Activated T-cell treated with anti-CD3 and anti-CD28 coated beads for 24 hours (primary cell): ENCODE measurements at places on chromosomes 3 and 15.

GRCh38 chr15:77521206-77521605 lies 100.5 kb downstream of the HMG20A start:
- DNase-seq: no peak

- no peak for DNase-seq
Observed at GRCh38 chr15:89457086-89457485, 39.3 kb downstream of the RHCG start.

DNA sequence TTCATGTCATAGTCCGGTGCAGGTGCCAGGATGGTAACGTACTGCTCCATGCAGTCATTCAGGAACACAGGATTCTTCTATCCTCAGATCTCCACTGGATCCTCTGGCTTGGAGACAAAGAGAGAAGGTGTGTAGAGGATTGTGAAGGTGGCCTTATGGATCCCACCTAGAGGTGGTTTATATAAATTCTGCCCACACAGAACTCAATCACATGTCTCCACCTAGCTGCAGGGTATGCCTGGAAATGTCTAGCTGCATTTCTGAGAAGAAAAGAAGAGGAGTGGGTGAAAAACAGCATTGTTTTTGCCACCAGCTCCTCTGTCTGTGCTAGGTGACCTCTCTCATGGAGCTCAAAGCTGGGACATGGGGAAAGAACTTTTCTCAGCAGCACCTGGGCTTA lies 478.7 kb downstream of the PDCD6IP start:
- DNase-seq: no peak

- DNase-seq: no peak
Observed at GRCh38 chr15:39852250-39852649, 67.8 kb downstream of the GPR176 start.

GRCh38 chr3:197203714-197204146 lies 94.7 kb downstream of the DLG1 start:
- no peak for DNase-seq

GRCh38 chr3:139630542-139630941 lies 47.2 kb downstream of the NMNAT3 start:
- no peak for DNase-seq

- DNase-seq: no peak
Observed at GRCh38 chr15:65146438-65146837, 12.8 kb upstream of the PDCD7 start.

DNA sequence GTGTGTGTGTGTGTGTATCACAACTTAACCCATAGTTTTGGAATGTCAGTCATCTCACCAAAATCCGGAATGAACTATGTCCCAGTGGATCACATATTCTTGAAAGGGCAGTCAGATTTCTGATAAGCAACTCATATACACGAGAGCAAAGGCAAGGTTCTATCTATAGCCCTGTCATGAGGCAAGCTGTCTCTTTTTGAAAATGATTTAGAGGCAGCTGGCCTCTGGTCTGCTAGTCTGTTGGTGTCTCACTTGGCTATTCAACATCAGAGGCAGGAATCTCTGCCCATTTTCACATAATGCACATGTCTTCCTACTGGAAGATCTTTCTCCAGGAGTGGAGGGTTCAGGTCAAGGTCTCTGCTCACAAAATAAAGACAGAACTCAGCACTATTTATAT lies 79.8 kb downstream of the CNTN6 start:
- no peak for DNase-seq

- no peak for DNase-seq
Observed at GRCh38 chr3:127325629-127325961, 37.7 kb upstream of the PRR20G start.

GRCh38 chr15:70602834-70603560 lies 160.4 kb downstream of the UACA start:
- no peak for DNase-seq

GRCh38 chr3:124582621-124583395 lies 147.4 kb upstream of the UMPS start:
- DNase-seq: no peak

DNA sequence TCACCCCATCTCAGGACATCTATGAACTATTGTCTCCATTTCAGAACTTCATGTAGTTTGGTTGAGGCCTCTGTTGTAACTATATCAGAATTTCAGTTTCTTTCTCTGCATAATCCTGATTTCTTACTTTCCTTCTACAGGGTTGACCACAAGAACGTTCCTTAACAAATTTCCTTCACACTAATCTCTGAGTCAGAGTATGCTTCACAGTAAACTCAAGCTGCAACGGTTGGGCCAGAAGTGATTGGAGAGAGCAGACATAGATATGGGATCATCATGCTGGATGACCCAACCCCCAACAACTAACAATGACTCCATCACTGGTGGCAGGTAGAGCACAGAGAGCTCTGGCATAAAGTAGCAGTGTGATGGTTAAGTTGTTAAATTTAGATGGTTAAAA lies 128.8 kb upstream of the OSTN start:
- DNase-seq: no peak

DNA sequence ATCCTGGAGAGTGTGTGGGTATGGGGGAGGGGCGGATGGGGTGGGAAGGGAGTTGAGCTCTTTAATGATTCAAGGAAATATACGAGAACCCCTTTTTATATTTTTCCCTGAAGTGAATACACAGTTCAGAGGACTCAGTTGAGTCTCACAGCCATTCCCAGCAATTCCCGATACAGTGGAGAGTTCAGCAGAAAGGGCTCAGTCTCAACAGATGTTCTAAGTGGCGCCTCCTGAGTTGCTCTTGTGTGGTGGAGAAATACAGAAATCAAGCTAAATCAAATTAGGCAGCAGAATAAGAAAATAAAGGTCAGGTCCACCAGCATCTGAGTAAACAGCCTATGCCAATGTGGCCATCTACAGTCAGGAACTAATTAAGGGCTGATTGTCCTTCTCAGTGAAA lies 372.1 kb downstream of the NR2F2 start:
- DNase-seq: no peak

- no peak for DNase-seq
Observed at GRCh38 chr3:130626049-130626448, 109.1 kb downstream of the COL6A6 start.

DNA sequence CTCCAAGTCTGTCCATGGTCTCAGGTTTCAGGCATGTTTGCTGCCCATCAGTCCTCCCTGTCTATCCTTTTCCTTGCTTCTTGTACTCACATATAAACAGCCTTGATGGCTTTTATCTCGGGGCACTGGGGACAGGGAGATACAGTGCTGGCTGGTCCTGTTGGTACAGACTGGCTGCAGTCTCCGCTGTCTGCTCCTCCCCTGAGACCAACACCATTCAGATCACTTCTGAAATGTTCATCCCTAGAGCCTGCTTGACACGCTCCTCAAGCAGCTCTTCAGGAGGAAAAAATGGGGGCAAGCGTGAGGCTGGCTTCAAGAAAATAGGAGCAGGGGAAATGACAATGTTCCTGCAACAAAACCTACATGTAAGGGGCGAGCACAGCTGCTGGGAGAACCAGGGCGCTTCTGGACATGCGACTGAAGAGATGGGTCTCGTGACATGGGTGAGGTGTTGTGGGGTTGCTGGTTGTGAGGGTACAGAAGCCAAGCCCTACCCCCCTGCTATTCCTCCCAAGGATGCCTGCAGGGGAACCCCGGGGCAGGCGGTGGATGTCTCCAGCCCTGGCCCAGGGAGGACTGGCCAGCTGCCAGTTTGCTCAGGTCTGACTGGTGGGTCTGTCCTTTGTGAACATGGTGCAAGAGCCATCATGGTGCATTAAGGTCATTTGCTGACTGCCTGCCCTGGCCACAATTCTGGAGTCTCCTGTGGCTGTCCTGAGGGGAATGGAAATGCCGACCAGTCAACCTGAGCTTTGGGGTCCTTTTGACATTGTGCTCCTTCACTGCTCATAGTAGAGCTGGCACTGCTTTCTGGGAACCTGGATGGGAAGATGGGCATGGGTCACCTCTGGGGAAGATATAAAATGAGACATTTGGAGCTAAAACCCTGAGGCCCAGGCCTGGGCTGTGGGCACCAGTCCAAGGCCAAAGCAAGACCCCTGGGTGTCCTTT lies 40.1 kb downstream of the KY start:
- DNase-seq: no peak

- DNase-seq: no peak
Observed at GRCh38 chr3:50242851-50243542, 7.0 kb downstream of the GNAI2 start.

DNA sequence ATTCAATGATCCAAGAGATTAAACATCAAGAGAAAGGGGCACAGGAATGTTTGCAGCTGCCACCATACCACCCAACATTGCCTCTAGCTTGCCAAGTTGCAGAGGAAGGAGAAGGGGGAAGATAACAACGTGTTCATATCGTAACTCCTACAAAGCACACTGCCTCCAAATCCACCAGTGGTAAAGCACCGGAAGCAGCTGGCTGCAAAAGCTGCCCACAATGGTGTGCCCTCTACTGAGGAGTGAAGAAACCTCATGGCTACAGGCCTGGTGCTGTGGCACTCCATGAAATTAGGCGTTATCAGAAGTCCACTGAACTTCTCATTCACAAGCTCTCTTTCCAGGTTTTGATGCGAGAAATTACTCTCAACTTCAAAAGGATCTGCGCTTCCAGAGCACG lies 263.9 kb upstream of the STT3B start:
- DNase-seq: no peak

DNA sequence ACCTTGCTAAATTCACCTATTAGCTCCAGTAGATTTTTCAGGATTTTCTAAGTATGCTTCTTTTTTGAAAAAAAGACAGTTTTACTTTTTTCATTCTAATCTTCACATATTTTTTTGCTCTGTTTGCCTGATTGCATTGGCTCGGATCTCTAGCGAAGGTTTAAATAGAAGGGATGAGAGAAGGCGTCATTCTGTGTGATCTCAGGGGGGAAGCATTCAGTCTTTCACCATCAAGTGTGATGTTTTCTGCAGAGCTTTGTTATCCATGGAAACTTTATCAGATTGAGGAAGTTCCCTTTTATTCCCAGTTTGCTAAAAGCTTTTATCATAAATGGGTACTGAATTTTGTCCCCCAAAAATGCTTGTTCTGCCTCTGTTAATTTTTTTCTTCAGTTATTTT lies 120.3 kb downstream of the LRRK1 start:
- no peak for DNase-seq

DNA sequence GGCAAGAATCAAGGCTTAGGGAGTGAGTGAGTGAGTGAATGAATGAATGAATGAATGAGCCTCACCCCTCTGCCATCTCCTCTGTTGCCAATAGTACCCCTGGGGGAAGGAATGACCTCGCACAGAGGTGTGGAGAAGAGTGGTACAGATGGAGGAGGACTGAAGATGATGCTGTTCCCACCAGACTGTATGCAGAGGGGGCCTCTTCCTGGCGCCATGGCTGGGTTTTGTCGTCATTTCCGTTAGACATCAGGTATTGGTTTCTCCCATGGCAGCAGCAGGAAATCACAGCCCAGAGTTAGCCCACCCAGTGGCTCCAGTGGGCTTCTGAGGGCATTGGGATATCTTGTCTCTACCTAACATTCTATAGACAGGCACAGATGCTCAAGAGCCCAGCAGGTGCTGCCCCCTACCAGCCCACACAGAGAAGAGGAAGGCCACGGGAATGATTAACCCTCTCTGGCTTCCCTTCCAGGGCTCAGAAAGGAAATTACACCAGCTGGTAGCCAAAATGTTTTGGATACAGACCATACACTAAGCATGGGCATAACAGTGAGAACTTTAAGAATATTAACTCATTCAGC lies 109.8 kb upstream of the SLC6A11 start:
- no peak for DNase-seq

- DNase-seq: no peak
Observed at GRCh38 chr3:188124184-188124583, 29.8 kb upstream of the LPP start.

GRCh38 chr15:66952756-66953522 lies 112.5 kb upstream of the SMAD3 start:
- DNase-seq: no peak

GRCh38 chr15:87193481-87193880 lies 1063.1 kb downstream of the NTRK3 start:
- no peak for DNase-seq

DNA sequence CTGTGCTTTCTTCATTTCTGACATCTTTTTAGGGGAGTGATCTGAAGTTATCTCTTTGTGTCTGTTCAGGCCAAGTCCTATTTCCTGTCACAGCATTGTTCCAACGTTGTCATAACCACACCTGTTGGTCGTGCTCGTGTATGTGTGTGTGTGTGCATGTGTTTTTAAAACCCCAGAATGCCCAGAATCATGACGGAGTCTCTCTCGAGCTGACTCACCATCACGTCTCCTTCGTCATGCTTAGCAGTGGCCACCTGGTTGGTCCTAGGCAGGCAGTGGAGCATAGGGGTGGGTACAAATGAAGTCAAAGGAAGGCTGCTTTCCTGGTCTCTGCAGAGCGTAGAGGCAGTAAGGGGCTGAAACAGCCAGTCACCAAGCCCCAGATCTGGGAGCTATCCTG lies 126.8 kb upstream of the ABHD17C start:
- DNase-seq: no peak

DNA sequence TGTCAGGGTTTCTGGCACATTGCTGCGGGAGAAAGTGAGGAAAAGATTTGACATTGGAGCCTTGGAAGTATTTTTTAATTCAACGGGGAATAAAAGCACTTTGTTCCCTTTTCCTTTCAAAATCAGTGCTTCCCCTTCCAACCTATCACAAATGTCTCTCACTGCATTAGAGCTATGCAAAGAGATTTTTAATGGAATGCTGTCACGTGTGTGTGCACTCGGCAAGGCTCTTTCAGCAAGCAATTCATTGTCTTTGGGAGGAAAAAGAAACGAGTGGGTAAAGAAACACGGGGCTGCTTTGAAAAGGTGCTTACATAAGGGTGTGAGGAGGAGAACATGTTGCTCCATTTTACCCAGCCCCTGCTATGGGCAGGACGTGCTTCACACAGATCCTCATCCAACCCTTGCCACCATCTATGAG lies 490.4 kb upstream of the PROK2 start:
- DNase-seq: no peak

GRCh38 chr3:101803939-101804338 lies 24.9 kb downstream of the NXPE3 start:
- no peak for DNase-seq

- no peak for DNase-seq
Observed at GRCh38 chr15:39194106-39194830, 386.6 kb upstream of the THBS1 start.

DNA sequence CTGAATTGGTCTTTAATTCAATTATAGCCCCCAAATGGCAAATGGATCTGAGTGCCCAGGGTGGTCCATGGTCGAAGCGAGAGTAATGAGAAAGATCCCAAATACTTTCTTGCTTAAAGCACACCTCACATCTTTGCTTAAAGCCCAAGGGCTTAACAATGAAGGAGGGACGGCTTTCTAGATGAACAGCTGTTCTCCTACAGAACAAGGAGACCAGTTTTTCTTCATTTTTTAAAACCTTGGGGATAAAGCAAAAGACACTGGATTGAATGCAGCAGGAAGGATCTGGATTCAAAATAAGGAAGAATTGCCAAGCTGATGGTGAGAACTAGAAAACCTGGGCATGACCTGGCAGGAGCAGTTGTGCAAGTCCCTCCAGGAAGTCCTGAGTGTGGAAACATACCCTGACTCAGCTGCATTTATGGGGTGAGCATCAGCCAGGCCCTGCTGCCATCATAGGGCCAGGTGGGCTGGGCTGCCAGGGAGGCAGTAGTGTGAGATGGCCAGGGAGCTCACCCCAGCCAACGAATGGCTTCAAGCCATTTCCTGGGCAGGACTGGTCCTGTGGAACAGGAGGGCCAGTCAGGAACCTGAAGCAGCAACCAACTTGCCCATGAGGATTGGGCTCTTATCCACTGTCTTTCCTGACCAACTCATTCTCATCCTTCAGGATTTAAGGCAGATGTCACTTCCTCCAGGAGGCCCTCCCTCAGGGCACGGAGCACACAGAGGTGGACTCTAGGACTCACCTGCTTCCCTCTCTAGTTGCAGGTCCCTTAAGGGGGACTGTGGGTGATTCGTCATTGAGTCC lies 18.4 kb upstream of the RHCG start:
- DNase-seq: no peak

GRCh38 chr15:70091726-70092463 lies 5.8 kb downstream of the TLE3 start:
- no peak for DNase-seq
